Renal cortical epithelial cell (primary cell): ENCODE measurements at places on chromosomes 5 and 9.

- peak; percentile 30 for DNase-seq
Measured at GRCh38 chr5:147906326-147907095, at the start of gene C5orf46. Gene C5orf46 (minus strand): TSS chr5:147906538. CDS start chr5:147906501, 37 bp downstream.

- DNase-seq = no peak
Measured at GRCh38 chr5:120199559-120199958, 264.5 kb upstream of the PRR16 start.

DNA sequence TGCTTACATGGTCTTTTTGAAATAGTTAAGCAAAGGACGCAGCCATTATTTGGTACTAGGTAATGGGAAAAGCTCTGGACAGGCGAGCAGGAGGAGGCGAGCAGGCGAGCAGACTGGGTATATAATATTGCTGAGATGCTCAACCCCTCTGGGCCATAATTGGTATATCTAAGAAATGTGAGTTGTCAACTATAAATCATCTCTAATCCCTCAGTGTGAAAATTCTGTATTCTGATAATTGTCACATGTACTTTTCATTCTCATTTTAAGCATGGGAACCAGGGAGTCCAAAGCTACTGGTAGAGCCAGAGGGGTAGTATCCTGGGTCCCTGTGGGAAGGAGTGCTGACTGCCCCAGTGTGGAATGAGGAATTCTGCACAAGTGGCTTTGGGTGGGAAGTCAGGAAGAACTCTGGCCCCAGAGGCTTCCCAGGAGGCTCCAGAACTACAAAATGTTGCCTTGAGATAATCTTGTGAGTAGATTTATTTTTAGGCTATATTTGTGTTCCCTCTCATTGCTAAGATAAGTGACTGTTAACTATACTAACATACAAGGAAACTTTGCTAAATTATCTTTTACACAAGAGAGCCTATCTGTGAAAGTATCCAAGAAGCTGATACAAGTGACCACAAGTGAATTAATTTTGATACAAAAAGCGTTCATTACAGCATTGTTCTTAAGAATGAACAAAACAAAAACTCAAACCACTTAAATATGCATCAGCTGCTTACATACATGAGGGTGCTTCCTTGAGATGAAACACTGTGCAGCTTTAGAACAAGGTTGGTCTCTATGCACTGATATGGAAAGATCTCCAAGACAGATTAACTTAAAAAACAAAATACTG lies 70.5 kb upstream of the TNFAIP8 start:
- no peak for DNase-seq

- DNase-seq = no peak
Measured at GRCh38 chr9:78791779-78792178, 494.9 kb downstream of the PSAT1 start.

- no peak for DNase-seq
Measured at GRCh38 chr9:100084734-100085133, 14.1 kb downstream of the ERP44 start.

DNA sequence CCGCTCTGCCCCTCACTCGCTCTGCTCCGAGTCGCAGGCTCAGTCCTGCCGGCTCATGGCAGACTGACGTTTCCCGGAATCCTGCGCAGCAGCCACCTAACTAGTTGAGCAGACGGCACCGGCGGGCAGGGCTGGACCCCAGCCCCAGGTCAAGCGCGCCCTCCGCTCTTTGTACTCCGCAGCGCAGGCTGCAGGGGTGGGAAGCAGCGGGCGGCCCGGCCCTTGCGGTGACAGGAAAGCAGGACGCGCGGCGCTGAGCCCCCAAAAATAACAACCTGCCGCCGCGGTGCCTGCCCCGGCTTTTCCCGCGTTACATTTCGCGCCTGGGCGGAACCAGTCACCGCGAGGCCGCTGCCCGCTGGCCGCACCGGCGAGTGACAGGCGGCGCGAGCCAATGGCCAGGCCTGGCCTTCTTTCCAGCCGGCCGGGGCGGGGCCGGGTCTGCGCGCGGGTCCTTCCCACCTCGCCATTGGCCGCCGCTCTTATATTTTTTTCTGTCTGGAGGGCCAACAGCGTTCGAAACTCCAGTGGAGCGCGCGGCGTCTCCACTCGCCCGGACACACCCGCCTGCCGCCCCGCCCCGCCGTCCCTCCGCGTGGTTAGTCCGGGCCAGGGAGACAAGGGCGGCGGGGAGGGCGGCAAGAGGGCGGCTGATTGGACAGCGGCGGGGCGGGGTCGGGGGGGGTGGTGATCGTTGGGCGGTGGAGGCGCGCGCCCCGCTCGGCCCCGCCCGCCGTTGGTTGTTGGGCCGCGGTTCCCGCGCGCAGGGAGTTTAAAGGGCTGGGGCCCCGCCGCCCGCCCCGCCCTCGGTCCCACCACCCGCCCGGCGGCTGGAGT lies at the start of gene ZNF367:
TSS of gene ZNF367 (minus strand) at position 288 of the 837 bp plus-strand sequence. CDS start 338 bp downstream, outside the sequence.
- peak; percentile 86 for DNase-seq

GRCh38 chr5:54292866-54293265 lies 17.5 kb downstream of the ARL15 start:
- no peak for DNase-seq

- DNase-seq = no peak
Measured at GRCh38 chr9:130714586-130715110, 21.1 kb downstream of the EXOSC2 start.

DNA sequence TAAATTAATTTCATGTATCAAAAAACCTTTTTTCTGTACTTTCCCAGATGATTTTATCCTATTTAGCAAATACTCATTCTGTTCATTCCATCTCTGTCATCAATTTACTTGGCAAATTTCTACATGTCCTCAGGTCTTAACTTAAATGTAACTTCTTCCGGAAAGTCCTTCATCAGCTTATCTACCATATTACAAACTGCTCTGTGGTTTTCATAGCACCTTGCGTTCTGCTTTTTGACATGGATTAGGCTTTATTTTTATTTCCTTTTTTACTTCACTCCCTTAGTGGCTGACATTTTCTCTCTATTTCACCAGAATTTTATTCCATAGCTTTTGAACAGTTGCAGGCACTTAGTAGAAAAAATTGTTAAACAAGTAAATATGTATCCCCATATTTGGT lies 1040.8 kb downstream of the TAF11L14 start:
- DNase-seq = no peak

GRCh38 chr5:55471468-55471867 lies 63.3 kb downstream of the PLPP1 start:
- DNase-seq = peak; percentile 87

DNA sequence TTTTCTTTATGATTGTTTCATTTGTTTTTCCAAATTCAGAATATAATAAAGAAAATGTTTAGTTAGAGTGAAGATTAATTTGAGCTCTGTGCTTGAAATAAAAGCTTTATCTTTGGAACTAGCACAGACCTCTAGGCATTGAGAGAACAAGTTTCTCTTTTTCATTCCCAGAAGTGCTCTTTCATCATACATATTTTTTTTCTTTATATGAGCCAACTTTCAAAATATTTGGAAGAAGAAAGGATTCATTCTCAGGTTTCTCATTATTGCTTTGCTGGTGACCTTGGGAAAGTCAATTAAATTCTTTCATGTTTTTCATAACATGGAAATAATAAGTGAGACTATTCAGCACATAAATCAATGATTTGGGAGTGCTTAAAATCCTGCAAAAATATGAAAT lies 16.8 kb downstream of the CTXN3 start:
- DNase-seq = no peak

GRCh38 chr5:61720829-61721228 lies 388.8 kb downstream of the ZSWIM6 start:
- no peak for DNase-seq

DNA sequence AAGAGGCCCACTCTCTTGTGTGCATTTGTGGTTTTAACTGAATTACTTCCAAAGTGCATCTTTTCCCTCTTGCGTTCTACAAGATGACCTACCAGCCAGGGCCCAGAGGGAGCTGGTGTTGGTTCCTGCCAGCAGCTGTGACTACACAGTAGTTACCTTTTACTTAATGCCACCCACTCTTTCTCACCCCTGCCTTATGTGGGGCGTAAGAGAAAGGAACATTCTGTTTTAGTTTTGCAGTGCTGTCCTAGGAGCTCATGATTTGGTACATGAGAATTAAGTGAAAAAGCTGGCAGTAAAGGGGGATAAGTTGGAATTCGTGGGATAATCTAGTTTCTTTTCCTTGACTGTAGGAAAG lies 45.4 kb downstream of the RCL1 start:
- DNase-seq = no peak

DNA sequence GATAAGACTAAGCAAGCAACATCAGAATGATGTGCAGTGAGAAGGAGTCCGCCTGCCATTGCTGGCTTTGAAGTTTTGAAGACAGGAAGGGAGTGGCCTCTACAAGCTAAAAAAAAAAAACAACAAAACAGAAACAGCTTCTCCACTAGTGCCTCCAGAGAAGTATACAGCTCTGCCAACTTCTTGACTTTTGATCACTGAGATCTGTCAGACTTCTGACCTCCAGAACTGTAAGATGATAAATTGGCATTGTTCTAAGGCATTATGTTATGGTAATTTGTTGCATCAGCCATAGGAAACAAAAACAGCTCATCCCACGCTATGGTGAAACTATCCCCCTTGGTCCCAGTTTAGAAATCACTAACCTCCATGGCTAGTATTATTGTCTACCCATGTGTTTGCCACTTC lies 131.0 kb upstream of the VCAN start:
- DNase-seq = no peak

DNA sequence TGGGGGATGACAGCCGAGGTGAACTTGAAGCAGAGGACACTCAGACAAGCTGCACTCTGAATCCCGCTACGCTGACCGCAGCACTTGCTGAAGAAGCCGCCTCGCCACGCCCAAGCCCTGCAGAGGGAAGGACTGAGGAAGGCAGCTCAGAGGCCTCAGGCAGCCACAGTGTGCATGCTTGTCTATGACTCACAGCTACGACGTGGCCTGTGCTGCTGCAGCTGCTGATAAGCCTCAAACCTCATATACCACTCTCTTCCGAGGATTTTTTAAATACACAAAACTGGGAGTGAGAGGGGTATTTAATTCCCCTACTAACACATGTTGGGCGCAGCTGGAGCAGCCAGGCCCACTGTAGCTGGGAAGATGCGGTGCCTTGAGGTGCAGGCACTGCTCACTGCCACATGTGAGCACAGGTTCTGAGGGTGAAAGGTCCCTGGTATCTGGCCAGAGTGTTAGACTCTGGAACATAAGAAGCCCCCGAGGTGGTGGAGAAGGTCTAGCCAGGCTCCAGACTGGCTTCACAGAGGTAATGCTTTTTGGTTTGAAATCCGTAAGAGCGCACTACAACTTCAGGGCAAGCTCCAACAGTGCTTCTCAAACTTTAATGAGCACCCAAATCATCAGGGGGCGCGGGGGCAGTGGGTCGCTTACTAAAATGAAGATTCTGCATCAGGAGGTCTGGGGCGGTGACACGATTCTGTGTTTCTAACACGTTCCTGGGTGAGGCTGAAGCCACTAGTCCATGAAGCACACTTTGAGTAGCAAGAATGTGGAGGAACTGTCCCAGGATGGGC lies 196.8 kb downstream of the AUH start:
- peak; percentile 88 for DNase-seq

DNA sequence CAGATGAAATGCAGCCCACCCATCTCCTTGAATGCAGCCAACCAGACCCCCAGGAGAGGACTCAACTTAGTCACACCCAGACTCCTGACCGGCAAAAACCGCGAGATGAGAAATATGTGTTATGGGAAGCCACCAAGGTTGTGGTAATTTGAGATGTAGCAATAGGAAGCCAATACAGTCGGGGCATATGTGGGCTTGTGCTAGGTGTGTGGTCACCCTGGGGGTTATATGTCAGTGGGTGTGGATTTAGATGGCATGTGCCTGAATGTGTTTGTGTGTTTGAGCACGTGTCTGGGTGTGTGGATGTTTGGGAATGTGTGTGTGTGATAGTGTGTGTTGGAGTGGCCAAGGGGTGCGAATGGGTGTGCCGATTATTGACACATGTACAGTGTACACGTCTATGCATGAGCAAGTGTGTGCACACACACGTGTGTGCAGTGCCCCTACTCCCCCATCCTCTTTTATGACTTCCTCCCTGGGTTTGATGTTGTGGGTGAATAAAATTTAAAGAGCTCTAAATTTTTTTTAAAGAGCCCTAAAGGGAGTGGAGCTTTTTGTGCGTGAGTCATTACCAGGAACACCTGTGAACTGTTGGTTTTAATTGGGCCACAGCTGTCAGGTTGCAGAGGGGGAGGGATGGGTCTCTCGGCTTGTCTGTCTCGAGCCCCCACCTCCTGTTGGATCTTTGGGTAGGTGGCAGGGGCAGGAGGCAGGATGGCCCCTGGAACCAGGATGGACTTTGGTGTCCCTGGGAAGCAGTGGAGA lies 86.8 kb downstream of the LHX2 start:
- DNase-seq = no peak

DNA sequence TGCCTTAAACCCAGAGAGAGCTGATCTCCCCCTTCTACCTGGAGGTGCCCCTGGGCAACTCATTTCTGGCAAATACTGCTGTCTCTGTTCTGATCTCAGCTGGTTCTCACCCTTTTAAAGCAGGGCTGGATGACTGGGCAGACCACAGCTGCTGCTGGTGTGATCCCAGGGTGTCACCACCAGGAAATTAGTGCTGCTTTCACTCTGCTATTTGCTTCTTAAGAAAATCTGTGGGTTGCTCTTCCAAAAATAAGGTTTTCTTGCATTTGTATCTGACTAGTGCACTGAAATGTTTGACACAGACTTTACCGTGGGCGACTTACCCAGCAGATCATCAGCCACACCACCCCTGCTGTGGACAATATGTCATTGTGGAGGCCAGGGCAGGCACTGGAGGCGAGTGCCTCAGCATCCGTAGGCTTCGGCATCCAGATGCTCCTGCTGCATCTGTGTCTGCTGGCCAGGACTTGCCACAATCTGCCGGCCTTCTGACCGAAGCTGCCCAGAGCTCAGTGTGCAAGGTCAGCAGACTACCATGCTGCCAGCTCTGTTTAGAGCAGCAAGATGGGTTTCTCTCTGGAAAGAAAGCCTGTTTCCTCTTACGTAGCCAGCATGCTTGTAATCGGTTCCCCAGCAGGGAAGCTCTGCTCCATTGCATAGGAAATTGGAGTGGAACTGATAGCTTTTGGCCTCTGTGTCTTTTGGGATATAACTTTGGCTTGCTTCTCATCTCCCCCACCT lies 13.6 kb downstream of the ARHGAP26 start:
- DNase-seq = peak; percentile 37

GRCh38 chr5:55438998-55439397 lies 95.8 kb downstream of the PLPP1 start:
- DNase-seq = peak; percentile 83

- no peak for DNase-seq
Measured at GRCh38 chr9:96663506-96664120, 8.5 kb upstream of the PRXL2C start.

GRCh38 chr5:43396762-43397304 lies 15.4 kb downstream of the CCL28 start:
- DNase-seq = no peak

- DNase-seq = peak; percentile 93
Measured at GRCh38 chr9:106885451-106885850, 22.5 kb downstream of the ZNF462 start.

DNA sequence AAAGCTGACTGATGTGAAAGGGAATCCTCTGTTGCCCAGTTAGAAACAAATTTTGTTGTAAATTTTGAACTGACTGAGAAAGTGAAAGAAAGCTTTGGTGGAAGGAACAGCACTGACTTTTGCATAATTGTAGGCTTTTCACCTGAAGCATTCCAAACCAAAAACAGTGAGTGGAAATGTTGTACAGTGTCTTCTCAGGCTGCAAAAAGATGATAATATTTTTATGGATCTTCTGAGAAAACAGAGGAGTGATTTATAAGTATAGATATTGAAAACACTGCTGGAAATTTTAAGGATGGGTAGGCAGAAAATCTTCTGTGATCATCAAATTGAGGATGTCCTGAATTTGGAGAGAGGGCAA lies 40.0 kb downstream of the LURAP1L start:
- DNase-seq = no peak

- no peak for DNase-seq
Measured at GRCh38 chr5:7795306-7795705, 55.6 kb downstream of the CFAP90 start.

GRCh38 chr9:100322954-100323536 lies 29.7 kb downstream of the TEX10 start:
- DNase-seq = peak; percentile 58

GRCh38 chr9:87006956-87007355 lies 59.6 kb upstream of the GAS1 start:
- DNase-seq = no peak
